Fibroblast of skin of abdomen (primary cell): ENCODE measurements at places on chromosomes 6 and 20.

DNA sequence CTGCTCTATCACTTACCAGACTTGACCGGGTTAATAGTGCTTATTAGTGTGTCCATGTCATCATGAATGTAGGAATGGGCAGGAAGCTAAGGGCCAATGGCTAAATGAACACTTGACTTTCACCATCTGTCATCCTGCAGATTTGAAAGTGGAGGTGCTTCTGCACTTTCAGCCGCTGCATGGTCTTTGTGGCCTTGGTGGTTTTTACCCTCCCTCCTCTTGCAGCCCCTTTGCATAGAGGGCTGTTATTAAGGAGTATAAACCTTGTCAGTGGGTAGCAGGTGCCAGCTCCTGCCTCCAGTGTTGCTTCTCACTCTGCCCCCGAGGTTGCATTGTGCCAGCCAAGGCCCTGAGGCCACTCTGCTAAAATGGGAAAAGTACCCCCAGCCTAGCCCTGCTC lies 122.2 kb upstream of the TNFAIP3 start:
- no peak for DNase-seq

DNA sequence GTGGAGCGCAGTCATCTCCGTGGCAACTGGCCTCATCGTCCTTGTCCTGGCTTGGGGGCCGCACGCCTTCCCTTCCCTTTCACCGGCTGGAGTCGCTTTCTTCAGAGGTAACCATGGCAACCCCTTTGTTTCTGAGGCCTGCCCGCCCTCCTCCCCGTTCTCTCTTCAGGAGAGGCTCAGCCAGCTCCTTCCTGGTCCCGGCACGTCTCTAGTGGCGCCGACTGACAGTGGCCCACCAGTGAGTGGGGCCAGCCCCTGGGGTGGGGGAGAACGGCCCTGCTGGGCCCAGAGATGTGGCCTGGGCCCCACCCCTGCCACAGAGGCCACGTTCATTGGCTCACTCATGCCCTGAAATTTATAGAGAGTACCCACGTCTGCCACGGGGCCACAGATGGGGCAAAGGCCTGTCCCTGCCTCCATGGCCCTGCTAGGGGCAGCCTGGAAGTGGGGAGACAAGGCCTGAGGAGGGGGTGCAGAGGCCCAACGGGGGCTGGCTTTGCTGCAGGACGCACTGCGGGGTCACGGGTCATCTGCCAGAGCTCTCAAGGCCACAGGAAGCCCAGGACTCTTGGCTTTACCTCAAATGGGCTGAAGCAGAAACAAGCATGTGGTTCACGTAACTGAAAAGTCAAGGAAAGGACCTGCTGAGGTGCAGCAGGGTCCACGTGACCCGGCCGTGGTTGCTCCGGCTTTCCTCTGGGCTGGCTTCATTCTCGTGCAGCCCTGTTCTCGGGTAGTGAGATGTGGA lies 1.4 kb upstream of the OSBPL2 start:
- no peak for DNase-seq

DNA sequence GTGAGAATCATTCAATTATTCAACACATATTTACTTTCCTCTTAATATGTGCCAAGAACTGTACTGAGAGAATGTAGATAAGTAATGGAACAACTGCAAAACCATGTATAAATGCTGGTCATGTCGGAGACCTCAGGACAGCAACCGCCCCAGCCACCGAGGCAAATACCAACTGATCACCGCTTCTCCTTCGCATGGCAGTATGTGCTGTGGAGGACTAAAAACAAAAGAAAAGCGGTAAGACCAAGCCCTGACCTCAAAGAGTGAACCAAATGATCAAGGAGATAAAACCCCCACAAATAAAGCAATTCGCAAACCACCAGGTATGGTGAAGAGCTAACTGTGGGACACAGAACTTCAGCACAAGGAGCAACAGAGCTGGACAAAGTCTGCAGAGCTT lies 104.3 kb downstream of the TRERF1 start:
- no peak for DNase-seq

DNA sequence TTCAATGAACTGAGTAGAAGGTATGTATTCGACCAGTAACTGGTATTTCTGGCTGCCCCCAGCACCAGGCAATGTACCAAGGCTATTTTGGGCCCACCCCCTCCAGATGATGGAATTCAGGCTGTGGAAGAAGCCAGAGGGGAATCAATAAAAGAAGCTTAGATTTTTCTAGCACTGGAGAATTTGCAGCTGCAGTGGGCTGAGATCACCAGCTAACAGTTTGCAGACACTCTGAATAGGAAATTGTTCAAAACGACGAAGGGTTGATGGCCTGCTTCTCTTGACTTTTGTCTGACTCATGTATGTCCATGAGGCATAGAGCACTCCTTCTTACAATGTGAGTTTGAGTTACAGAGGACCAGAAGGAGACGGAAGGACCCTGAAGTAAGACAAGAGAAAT lies 32.4 kb upstream of the FBXO9 start:
- peak; percentile 25 for DNase-seq

DNA sequence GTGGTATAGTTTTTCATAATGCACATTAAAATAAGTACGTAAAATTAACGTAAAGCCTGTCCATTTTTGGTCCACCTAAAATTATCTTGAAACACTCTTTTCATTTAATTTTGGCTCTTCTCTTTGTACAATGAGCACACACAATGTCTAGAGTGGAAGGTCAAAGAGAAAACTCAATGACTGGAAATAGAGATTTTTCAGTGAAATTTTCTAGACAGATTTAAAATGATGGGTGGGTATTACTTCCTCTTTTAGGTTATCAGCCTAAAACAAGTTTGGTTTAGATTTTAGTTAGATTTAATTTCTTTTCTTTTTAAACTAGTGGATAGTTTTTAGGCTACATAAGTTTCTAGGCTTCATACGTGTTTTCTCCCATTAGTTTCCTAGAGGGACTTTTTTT lies 24.9 kb downstream of the DSE start:
- DNase-seq = no peak

- DNase-seq = no peak
Measured at GRCh38 chr6:75124983-75125382, 80.9 kb downstream of the COL12A1 start.

DNA sequence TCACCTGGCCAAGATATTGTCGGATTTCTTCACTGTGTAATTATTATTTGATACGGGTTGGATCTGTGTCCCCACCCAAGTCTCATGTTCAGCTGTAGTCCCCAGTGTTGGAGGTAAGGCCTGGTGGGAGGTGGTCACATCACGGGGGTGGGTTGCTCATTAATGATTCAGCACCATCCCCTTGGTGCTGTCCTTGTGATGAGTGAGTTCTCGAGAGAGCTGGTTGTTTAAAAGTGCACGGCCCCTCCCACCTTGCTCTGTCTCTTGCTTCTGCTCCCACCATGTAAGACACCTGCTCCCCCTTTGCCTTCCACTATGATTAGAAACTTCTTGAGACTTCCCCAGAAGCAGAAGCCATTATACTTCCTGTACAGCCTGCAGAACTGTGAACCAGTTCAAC lies 173.9 kb upstream of the PMEPA1 start:
- DNase-seq = no peak

GRCh38 chr6:90573624-90574023 lies 13.2 kb downstream of the MAP3K7 start:
- no peak for DNase-seq

GRCh38 chr6:119449331-119450156 lies 100.0 kb upstream of the MAN1A1 start:
- no peak for DNase-seq

GRCh38 chr6:36821581-36822335 lies 17.5 kb downstream of the CPNE5 start:
- DNase-seq = no peak

DNA sequence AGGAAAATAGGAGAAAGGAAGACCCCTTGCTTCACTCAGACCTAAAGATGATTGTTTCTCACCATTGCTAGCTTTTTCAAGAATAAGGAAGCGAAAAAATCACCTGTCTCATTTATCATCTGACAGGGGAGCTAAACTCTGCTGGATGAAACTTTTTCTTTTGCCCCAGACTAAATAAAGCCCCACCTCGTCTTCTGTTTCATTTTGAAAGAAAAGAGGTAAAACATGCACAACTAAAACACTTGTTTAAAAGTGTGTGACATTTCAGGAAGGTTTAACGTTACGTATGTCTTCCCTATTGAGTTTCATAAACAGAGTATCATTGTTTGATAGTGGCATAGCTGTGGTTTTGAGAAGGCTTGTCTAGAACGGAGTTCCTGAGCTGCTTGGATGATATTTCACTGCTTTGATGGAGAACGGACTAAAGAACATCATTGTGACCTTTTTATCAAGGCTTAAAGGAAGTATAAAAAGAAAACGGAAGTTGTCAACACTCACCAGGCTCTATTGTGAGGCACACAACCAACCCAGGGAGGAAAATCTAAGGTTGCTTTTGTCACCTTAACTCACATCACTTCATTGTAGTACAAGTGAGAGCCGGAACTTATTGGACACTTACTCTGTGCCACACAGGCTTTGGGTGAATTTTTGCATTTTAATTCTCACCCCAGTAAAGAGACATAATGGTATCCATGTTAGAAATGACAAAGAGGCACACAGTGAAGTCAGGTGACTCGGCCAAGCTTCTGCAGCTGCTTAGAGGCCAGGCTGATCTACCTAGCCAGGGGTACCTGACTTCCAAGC lies 29.5 kb downstream of the TSHZ2 start:
- DNase-seq = no peak

- no peak for DNase-seq
Measured at GRCh38 chr6:137676888-137677287, 182.7 kb upstream of the OLIG3 start.
